ENCODE measurements at places on chromosomes 2 and 18.

GRCh38 chr18:10239991-10240634 lies 214.3 kb upstream of the APCDD1 start:
- DNase-seq = no peak

DNA sequence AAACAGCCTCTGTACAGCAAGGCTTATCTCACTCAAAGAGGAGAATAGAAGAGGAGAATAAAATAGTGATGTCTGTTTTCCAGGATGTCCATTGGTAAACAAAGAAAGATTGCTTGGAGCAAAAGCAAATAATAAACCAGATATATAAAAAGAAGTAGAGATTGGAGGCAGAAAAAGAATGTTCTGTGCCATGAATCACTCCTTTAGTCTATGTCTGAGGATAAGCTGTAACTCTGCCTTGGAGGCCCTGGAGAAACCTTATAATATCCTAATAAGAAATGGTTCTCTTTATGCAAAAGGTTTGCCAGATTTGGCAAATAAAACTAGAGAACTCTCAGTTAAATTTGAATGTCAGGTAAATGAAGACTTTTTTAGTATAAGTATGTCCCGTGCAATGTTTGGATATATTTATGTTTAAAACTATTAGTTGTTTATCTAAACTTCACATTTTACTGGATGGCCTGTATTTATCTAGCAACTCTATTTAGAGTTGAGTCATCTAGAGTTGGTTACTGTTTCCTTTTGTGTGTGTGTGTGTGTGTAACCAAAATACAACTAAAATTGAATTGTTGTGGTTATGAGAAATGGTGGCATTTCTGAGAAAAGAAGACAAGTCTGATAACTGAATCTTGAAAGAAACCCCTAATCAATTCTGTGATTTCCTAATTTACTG lies 510.3 kb upstream of the SETBP1 start:
- DNase-seq = no peak

GRCh38 chr2:164624316-164624715 lies 3.0 kb upstream of the GRB14 start:
- DNase-seq = no peak

DNA sequence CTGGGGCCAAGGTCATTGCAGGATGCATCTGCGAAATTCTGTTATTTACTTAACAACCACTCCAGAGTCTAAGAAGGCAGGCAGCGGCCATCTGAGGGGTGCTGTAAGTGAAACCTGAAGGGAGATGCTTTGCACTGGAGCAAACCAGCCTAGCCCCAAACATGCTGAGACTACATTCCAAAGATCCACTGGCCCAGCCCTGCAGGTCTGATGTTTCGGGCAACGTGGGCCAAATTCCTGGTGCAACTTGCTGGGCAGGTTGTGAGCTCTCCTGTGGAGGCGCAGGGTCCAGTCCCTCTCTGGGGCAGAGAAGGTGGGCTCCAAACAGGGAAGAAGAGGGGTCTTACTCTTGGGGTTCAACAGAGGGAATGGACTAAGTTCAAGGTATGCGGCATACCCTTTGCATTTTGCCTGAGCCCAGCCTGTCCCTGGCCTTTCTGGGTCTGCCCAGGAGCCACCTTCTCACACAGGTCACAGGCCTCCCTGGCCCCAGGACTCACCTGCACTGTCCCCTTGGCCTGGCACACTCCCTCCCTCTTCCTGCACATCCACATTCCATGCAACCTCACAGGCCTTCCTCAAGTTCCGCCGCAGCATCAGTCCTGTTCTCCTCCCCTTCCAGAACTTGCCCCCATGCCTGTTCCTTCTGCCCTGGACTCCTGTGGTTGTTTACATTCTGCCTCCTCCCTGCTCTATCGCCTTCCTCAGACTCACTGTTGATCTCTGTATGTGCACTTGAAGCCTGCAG lies 5.1 kb upstream of the MAL start:
- DNase-seq = no peak

DNA sequence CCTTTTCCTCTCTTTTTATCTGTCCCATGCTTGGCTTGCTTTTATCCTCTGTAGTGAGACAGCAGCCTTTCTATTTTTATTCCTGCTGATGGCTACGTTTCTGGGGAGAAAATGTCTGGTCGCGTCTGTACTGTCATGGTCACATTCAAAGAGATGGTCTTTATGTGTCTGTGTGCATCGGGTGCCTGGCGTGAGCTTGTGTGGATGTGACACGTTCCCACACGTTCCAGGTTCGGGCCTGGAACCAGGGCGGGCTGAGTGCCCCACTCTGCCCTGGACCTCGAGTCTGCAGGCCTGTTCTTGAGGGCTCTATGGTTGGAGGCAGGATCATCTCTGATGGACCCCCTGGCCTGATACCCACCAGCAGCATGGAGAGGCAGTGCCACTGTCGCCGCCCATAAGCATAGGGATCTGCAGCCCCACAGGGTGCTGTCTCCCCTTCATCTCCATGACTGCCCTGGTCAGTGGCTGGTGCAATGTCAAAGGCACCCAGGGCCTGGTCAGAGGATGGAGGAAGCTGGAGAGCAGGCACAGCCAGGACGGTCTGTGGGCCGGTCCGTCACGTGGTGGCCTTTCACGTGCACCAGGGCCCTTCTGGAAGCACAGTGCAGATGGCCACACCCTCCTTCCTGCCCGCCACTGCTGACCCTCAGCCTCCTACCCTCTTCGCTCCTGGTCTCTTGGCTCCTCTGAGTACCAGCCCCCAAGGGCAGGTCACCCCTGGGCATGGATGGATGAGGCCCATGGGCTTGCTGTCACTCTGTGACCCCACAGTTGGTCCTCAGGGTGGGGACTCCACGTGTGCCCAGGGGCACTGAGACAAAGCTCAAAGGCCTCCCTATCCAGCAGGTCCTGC lies 149.2 kb upstream of the TWIST2 start:
- DNase-seq = no peak

- no peak for DNase-seq
Measured at GRCh38 chr2:148244593-148245292, 223.9 kb downstream of the MBD5 start.
